ENCODE measurements at places on chromosomes 2 and 18.

DNA sequence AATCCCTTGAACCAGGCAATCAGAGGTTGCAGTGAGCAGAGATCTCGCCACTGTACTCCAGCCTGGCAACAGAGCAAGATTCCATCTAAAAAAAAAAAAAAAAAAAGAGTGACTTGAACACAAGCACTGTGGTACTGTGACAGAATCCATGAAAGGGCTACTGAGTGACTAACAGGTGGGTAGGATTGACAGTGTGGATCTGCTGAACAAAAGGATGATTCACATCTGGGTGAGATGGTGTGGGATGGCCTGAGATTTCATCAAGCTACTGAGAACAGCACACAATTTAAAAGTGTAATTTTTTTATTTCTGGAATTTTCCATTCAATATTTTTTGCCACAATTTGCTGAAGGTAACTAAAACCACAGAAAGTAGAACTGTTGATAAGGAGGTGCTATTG, 13.3 kb upstream of the SP3 start:
- no peak for DNase-seq

DNA sequence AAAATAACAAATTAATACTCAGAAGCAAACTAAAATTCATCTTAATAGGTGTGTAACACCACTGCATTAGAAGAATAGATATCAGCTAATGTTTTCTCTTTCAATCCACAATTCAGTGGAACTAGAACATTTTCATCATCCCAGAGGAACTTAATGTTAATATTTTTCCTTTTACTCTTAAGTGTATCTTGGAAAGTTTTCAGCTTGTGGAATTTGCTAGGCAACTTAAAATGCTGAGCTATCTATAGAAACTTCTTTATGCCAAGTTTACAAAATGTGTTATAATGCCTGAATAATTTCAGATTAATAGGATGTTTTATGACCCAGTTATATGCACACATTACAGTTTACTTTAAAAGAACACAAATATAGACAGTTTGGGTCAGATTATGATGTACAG, 86.6 kb upstream of the FAM237A start:
- no peak for DNase-seq

- no peak for DNase-seq
Measured at GRCh38 chr2:19454125-19454524, 95.7 kb upstream of the OSR1 start.

DNA sequence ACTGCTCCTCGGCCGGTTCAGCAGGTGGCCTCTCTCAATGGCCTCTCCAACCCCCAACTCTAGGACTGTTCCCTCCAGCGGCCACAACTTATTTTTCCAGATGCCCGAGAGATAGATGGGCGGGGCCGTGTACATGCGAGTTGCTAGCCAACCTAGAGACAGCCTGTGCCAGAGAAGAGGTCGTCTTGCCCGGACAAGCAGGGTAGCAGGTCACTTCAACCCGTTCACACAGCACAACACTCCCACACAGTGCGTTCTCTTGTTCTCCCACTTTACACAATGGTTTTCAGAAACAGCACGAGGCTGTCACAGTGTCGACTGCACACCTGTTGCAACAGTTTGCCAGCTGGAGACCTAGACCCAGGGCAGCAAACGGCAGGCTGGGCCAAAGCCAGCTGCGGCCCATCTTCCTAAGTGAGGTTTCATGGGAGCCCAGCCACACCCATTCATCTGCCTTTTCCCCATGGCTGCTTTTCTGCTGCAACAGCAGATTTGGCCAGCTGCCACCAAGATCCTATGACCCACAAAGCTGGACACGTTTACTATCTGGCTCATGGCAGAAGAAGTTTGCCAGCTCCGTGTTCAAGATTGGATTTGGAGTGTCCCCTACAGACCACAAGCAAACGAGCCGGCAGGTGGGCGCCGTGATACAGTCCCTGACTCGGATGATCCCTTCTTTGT, 7.3 kb upstream of the PRLH start:
- no peak for DNase-seq

DNA sequence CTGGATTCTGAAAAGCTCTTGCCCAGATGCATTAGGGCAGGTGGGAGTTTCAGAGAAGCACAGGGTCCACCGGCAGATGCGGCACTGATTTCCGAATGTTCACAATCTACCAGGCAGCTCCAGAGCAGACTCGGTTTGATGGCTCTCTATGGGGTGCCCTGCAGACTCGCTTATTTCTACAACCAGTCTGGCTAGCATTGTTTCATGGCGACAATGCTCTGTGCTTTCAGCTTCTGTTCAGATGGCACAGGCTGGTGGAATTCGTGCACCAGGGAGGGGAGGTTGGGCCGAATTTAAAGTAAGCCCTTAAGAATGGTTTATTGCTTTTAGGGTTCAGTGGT, 9.9 kb downstream of the MYT1L start:
- DNase-seq = no peak

GRCh38 chr2:69902213-69902922, 8.6 kb downstream of the SNRNP27 start:
- no peak for DNase-seq

- DNase-seq = no peak
Measured at GRCh38 chr2:240162032-240162431, 21.6 kb upstream of the OTOS start.

- DNase-seq = no peak
Measured at GRCh38 chr18:1848716-1849115, 722.6 kb downstream of the METTL4 start.

GRCh38 chr2:42239289-42239661, 70.1 kb downstream of the EML4 start:
- no peak for DNase-seq

- DNase-seq = no peak
Measured at GRCh38 chr2:197852108-197852507, 47.7 kb downstream of the PLCL1 start.

GRCh38 chr2:173148520-173148919, 72.9 kb downstream of the MAP3K20 start:
- no peak for DNase-seq

GRCh38 chr2:133477616-133477990, 90.7 kb downstream of the NCKAP5 start:
- no peak for DNase-seq

DNA sequence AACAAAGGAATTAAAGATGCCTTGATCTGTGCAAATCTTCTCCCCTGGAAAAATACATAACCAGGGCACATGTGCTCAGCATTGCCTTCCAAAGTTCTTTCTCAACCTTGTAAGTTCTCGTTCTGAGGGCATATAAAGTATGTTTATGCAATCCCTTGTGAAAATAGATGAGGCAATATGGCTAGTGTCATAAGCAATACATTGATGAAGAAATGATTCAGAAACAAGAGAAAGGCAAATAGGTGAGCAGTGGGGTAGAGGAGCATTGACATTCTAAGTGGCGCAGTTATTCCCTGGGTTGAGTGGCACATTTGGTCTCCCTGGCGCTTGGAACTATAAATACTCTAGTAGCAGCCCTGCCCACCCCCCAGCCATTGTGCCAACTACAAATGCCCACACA, 57.4 kb upstream of the PGAP1 start:
- no peak for DNase-seq

- no peak for DNase-seq
Measured at GRCh38 chr2:84694088-84694622, 177.9 kb downstream of the DNAH6 start.
